ENCODE measurements at places on chromosomes 3 and 15. TPM values are rescaled to one million over a fixed set of nuclear protein-coding genes. Genes with fewer than 3 reads are reported as not detected.

ADAMTSL3 gene
- 0.87 TPM for total RNA-seq

ALPK3 gene
- total RNA-seq = 29.7 TPM

MUSTN1 gene
- total RNA-seq = not detected

C3orf70 gene
- total RNA-seq = 1.5 TPM

FBXW12 gene
- not detected for total RNA-seq

SLCO3A1 gene
- total RNA-seq = 9.4 TPM

PTPRG gene
- 117 TPM for total RNA-seq

COL6A5 gene
- total RNA-seq = 0.03 TPM

ULK3 gene
- total RNA-seq = 32.6 TPM
